M059J (cell line): ENCODE measurements at places on chromosomes 3 and 15. TPM values are rescaled to one million over a fixed set of nuclear protein-coding genes. Genes with fewer than 3 reads are reported as not detected.

Gene CELSR3
- total RNA-seq, result 3.8 and 5.2 TPM in 2 replicates

Gene PLAAT1
- 4.8 and 7.1 TPM in 2 replicates for total RNA-seq

- peak; percentile 27 for DNase-seq
Measured at GRCh38 chr3:102941786-102942185, 507.0 kb downstream of the ZPLD1 start.

Gene PLXNB1
- total RNA-seq, result 4.1 and 8.9 TPM in 2 replicates

DNA sequence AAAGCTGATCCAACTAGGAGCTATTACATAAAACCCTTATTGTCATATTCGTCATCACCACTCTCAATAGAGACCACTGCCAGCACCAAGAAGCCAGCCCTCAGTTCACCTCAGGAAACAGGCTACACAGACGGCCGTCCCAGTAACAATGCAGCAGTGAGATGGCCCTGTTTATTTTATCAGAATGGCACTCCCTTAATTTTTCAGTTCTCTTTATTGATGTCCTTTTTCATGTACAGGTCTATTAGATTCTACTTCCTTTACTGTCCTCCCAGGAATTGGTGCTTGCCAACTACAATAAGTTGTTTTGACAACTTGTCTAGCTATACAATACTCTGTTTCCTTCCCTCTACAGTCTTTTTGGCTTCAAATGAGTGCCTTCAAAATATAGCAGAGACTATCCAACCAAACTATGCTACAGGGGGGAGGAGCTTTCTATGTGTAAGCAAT lies 272.5 kb downstream of the ZBTB20 start:
- no peak for DNase-seq
